ENCODE measurements at places on chromosomes 12 and 14.

DNA sequence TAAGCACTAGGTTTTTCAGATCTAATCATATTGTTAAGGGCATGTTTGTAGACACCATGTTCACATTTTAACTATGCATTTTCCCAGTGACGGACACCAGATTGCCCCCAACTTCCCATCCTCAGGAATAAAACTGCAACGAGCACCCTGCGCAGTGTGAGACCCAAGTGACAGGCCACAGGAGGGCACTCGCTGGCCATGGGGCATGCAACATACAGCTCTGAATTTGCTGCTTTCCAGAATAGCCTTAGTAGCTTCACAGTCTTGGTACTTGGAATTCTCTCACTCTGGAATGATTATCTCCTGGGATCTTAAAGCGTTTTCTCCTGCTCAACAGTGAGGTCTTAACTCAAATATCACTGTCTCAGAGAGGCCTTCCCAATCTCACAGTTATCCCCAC lies 972 bp upstream of the DDX47 start:
- DNase-seq: no peak

DNA sequence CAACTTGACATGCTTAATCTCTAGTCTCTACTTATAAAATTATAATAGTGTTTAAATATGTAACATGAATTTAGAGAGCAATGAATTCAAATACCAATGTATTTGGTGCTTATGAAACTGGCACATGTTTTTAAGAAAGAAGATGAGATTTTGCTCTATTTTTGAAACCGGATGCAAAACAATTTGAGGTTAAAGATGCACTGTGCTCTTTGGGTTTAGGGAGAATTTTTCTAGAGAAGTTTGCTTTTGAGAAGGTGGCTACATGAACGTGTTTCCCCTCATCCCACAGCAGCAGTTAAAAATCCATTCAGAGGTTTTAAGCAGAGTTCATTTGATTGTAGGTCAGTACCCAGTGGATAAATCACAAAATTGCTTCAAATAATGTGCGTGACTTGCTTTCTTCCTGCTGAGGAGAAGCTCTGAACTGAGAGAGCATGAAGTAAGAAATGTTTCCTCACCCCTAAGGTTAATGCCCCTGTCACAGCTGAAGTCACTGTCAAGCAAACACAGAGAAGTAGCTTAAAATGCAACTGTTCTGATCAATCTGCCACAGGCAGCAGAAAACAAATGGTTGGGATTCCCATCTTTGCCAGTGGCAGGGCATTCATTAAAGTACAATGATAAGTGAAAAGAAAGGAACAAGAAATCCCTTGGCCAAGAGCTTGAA lies 241.9 kb upstream of the SYT1 start:
- DNase-seq: no peak

DNA sequence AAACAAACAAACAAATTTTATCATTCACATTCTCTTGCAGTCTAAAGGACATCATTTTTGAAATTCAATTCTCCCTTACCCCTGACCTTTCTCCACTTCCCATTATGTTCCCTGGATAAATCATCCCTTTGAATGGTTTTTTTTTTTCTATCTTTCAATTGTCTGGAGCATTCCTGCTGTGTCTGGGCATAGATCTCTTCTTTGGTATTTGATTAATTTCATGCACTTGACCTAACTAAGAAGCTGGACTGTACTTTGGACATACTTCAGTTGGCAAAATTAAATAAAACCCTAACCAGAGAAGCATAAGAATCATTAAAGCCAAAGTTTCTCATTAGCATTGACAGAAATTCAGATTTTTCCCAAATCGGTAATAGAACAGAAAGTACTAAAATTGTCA lies 163.6 kb upstream of the BMP4 start:
- DNase-seq: no peak

- no peak for DNase-seq
Measured at GRCh38 chr12:44077294-44077693, 241.4 kb downstream of the TMEM117 start.

GRCh38 chr12:27449893-27450534 lies 3.5 kb downstream of the SMCO2 start:
- DNase-seq: no peak

- no peak for DNase-seq
Measured at GRCh38 chr12:80539029-80539428, 95.0 kb downstream of the PTPRQ start.

DNA sequence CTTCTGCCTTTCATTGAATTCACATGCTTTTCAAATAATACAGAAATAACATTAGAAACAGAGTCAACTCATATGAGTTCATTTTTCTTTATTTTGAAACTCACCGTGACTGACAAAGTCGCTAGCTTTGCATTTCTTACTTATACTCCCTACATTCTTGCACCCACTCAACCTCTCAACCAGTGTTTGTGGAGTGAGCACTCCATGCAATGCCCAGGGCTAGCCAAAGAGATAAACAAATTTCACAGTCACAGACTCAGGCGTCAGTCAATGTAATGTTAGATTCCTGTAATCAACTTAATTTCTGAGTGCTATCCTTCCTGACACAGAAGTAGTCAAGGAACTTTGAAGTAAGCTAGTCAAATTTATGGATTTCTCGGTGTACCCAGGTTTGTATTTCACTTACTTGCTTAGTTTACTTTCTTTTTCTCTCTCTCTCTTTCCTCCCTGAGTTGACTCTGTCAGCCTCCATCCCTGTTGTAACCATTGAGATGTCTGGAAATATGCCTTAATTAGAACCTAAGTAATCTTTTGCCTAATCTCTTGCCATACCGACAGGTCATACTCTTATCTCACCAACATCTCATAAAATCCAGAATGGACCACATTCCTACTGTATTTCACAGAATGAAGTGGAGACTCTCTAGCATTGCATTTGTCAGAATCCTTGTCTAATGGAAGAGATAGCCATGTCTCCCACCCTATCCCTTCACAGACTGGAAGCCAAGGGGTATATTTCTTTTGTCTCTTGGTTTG lies 413.0 kb downstream of the AEBP2 start:
- no peak for DNase-seq

DNA sequence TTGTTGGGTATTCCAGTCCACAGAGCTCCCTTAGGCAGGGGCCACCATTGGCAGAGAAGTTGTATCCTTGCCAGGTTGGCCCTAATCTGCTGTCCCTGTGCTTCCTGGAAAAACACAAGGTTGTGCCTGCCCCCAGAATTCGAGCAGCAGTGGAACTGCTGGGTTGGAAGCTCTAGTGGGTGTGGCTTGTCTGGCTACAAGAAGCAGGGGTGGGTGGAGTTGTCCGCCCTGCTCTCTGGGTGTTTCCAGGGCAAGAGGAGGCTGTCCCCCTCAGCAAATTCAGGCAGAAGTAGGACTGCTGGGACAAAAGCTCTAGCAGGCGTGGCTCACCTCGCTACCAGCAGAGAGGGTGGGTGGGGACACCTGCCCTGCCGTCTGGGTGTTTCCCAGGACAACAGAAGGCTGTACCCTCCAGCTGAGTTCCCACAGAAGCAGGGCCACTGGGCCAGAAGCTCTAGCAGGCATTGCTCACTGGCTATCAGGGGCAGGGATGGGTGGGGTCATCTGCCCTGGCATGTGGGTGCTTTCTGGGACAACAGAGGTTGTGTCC lies 72.8 kb upstream of the NPAS3 start:
- DNase-seq: no peak

GRCh38 chr12:120118321-120119061 lies 1.9 kb upstream of the RAB35 start:
- DNase-seq: no peak

DNA sequence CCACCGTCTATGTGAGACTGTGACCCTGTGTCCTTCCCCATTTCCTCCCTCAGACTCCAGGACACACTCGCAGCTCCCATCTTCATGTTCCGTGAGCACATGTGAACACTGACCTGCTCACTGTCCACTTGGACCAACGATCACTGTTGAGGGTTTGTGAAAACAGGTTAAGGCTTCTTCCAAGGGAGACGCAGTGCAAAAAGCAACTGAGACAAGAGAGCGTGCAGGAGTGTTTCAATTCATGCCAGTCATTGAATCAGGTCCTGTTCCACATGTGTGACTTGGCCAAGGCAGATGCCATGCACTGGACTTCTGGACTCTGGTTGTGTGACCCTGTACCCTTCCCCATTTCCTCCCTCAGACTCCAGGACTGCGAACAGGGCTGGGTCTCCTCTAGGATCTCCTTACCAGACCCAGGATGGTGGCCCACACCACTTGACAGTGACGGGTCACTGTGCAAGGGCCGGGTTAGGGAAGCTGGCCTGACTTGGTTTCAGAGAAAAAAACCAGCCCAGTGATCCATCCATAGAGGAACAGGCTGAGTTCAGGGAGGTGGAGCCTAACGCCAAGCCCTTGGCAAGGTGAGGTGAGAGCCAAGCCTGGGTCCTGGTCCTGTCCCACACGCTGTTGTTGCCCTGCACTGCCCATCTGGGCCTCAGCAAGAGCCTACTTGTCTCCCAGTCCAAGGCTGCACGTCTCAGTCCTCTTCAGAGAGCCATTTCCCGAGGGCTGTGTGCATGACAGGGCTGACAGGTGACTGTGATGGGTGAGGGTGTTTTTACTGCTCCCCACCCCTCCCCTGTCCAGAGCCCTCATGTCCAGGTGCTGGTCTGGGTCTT lies 5.7 kb upstream of the KRT5 start:
- no peak for DNase-seq

DNA sequence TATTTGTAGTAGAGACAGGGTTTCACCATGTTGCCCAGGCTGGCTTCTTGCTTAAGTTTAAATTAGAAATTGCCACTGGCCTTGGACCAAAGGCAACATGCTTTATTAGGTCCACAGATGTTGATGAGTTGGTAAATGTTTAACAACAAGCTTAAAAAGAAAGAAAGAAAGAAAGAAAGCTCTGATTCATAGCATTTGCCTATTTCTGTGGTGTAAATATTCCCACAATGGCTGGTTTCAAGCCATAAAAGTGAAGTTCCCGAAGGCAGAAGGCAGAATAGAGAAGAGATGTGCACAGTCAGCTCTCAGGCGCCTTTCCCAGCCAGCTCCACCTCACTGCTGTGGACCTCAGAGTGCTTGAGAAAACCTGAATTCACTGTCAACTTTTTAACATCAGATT lies 26.4 kb downstream of the KCNK13 start:
- DNase-seq: no peak

- no peak for DNase-seq
Measured at GRCh38 chr14:52954346-52955214, 3.7 kb upstream of the FERMT2 start.

- DNase-seq: no peak
Measured at GRCh38 chr12:95151821-95152220, 65.4 kb downstream of the FGD6 start.

DNA sequence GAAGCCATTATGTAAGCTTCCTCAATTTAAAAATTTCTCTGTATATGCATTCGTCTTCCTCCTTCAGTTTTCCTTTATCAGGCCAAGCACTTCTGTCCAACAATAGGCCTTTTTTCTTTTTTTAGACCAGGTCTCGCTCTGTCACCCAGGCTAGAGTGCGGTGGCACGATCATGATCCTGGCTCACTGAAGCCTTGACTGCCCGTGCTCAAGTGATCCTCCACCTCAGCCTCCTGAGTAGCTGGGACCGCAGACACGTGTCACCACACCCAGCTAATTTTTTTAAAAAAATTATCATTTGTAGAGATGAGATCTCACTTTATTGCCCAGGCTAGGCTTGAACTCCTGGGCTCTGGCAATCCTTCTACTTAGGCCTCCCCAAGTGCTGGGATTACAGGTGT lies 25.8 kb downstream of the TAOK3 start:
- DNase-seq: no peak

- DNase-seq: no peak
Measured at GRCh38 chr14:40452674-40453073, 1020.4 kb upstream of the FBXO33 start.

DNA sequence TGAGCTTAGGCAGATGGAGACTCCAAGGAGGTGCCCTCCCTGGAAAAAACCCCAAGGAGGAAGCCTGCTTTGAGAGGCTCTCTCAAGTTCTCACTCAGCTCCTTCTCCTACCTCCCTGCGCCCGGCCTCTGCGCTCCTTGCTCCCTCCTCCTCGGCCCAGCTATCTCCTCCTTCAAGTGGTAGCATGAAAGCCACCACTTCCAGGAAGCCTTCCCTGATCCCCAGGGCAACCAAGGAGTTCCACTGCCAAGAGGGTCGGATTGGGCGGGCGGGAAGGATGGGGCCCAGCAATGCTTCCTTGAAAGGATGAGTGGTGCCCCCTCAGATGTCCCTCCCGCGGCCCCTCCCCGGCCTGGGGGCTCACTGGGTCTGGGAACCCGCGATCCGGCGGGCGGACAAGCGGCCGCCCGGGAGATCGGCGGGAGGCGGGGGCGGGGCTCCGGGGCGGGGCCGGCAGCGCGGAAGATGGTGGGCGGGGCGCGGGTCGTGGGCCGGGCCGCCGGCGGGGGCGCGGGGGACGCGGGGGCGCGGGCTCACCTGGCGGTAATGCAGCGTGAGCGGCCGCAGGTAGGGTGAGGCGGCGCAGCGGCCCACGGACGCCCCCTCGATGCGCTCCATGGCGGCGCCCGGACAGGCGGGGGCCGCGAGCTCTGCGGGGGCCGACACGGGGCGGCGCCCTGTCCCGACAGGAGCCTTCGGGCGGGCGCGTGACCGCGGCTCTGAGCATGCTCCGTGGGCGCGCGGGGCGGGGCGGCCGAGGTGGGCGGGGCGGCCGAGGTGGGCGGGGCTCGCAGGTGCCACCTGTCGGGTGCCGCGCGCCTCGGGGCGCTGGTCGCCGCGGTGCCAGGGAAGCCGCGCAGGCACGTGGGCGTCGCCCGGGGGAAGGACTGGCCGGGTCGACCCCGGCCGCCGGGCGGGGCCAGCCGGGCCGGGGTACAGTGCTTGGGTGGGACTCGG lies at the start of gene NUDT14:
TSS of gene NUDT14 (minus strand) at position 721 of the 957 bp plus-strand sequence. CDS start at position 618, 103 bp downstream.
- peak; percentile 78 for DNase-seq

GRCh38 chr14:95330591-95331370 lies 11.1 kb upstream of the CLMN start:
- DNase-seq: no peak

DNA sequence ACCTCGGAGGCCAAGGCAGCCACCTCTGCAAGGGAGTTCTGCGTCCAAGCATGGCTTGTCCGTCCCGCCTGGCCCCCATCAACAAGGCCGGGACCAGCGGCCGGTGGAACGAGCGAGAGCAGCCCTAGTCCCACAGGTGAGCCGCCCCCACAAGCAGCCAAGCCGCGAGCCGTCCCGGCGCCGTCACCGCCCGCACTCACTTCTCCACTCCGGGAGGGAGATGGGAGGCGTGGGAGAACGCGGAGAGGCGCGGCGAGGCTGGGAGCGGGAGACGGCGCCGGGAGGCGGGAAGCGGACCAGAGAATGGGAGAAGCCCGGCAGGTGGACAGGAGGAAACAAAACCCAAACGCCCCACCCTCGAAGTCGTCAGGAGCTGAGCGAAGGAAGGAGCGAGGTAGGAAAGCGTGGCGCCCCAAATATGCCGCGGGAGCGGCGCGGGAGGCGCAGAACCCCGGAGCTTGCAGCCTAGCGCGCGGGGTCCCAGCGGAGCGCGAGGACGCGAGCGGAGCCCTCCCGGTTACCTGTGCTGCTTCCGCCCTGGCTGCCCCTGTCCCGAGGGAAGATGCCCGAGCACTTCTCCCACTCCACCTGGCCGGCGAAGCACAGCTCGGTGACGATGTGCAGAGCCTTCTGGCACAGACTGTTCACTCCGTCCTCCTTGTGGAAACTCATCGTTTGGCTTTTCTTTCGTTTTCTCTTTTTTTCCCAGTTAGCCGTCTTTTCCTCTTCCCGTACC lies 600 bp downstream of the SYT10 start:
- no peak for DNase-seq

- DNase-seq: no peak
Measured at GRCh38 chr12:1093166-1093751, 102.2 kb downstream of the ERC1 start.

GRCh38 chr14:22839159-22839779 lies 2.9 kb downstream of the MMP14 start:
- DNase-seq: no peak

GRCh38 chr14:94974422-94974821 lies 182.9 kb downstream of the DICER1 start:
- no peak for DNase-seq
